ENCODE measurements at places on chromosomes 3 and 15.

DNA sequence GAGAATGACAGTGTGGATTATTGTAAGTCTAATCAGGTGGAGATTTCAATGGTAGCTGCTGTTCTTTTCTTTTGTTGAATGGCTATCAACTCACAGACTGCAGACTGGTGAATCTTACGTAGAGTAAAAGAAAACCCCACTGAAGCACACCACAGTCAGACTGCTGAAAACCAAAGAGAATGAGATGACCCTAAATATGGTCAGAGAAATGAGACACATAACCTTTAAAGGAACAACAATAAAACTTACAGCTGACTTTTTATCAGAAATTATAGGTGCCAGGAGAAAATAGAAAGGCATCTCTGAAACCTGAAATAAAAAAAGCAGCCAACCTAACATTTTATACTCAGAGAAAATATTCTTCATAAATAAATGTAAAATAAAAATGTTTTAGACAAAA lies 12.7 kb upstream of the UBE3A start:
- no peak for DNase-seq

DNA sequence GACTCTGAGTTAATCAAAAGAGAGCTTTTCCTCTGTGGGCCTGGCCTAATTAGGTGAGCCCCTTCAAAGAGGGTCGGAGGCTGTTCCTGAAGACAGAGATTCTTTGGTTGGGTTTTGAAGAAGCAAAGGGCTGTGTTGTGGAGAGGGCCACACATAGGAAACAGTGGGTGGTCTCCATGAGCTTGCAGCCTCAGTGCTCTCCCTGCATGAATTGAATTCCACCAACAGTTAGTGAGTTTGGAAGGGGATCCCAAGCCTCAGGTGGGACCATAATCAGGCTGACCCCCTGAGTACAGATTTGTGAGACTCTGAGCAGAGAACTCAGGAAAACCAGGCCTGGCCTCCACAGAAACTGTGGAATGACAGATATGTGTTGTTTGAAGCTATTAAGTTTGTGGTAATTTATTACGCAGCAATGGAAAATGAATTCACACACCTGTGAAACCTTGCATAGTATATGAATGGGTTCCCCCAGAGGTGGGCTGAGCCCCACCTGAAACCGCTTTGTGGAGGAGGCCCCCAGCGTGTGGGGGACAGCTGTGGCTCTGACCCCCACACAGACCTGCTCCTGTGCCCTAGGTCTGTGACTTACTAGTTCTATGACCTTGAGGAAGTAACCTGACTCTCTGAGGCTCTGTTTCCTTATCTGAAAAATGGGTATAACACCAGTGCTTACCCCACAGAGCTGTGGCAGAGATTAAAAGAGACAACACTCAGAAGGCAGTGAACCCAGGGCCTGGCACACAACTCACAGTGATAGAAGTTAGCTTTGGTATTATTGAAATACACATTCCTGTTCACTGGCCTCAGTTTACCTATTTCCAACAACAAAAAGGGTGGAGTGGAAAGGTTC lies 431.3 kb downstream of the FOXP1 start:
- DNase-seq: no peak

- no peak for DNase-seq
Measured at GRCh38 chr3:14988988-14989394, 41.6 kb downstream of the NR2C2 start.

- no peak for DNase-seq
Measured at GRCh38 chr3:70067860-70068521, 68.5 kb downstream of the SAMMSON start.

DNA sequence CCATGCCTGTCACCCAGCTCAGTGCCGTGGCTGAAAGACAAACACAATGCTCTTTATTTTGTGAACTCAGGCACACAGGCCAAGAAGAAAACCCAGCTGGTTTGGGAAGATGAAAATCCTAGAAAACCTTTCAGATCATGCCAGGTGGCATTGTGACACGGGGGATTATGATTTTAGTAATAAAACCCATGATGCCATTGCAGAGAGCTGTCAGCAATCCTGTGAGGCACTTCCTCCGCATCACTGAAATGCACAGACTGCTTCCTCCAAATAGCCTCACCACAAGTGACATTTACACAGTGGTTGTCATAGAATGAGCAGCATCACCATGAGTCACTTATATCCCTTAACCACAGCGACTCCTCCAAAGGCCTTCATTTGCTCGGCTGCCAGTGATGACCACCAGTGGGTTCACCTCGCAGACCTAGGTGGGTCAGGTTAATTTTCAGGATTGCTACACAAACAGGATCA lies 22.7 kb downstream of the ABHD6 start:
- peak; percentile 58 for DNase-seq

- no peak for DNase-seq
Measured at GRCh38 chr3:79765911-79766310, 1.9 kb downstream of the ROBO1 start.

GRCh38 chr15:74050556-74051234 lies 31.7 kb downstream of the GOLGA6A start:
- peak; percentile 62 for DNase-seq

- DNase-seq: no peak
Measured at GRCh38 chr3:9213019-9213634, 36.3 kb downstream of the SRGAP3 start.

DNA sequence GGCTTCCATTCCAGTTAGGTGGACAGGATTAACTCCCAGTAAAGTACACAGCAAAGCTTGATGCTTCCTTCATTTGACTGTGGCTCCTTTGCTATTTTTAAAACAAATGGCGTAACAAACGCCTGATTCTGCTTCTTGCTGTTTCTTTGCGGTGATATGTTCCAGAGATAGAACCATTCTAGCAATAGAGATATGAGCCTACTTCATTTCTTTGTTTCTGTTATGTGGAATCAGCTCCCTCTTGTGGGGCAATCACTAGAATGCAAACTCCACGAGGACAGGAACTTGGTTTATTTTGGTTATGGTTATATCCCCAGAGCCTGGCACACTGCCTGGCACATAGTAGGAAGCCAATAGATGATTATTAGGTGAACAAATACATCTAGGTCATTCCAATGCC lies 122.6 kb upstream of the SLC6A11 start:
- DNase-seq: no peak
